ENCODE measurements at places on chromosomes 11 and 22.

DNA sequence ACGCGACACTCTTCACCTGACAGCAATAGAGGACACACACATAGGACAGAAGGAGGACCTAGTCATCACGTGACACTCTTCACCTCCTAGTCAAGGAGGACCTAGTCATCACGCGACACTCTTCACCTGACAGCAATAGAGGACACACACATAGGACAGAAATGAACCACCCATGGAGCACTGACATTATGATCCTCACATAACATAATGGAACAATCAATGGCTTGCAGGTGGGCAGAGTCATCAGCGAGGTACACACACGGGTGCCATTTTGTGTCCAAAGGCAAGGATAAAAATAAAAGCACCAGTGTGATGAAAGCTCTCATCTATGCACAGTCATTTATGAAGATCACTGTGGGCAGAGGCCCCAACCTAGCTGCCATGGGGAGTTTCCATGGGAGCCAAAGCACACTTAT is 354.7 kb downstream of the LARGE1 start:
- DNase-seq: no peak

DNA sequence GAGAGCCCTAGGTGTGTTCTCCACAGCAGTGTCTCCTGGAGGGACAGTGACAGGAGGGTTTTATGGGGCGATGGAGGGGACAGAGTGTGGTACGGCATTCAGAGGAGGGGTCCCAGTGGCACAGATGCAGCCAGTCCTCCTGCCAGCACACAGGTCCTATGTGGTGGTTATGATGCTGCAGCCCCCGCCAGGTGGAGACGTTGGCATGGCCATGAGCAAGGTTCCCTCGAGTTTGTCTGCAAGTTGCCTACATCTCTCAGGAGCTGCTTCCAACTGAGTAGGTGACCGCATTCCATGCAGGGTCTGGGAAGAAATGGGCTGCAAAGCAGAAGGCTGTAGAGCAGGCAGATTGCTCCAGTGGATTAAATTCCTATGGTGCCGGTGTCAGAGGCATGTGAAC is 646.0 kb downstream of the TBC1D22A start:
- DNase-seq: no peak

GRCh38 chr11:107592231-107592590 is 1.3 kb downstream of the ELMOD1 start:
- DNase-seq: no peak

- DNase-seq: no peak
These were observed 86.5 kb upstream of the B3GAT1 start for GRCh38 chr11:134498326-134499139.

DNA sequence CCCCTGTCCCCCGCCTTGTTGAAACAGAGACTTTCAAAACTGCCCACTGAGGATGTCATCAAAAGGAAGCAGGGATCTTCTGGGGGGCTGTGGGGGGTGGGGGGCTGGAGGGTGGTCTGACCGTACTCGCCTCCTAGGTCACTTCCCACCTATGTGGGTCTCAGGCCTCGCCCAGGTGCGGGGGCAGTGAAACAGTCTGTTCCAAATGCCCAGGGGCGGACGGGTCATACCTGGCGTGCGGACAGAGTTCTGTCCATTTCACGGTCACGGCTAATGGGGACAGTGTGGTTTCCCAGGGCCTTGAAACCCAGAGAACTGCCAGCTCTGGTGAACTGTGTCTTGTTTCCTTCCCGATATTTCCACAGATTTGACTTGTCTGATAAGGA is 27.2 kb downstream of the ANO1 start:
- no peak for DNase-seq

DNA sequence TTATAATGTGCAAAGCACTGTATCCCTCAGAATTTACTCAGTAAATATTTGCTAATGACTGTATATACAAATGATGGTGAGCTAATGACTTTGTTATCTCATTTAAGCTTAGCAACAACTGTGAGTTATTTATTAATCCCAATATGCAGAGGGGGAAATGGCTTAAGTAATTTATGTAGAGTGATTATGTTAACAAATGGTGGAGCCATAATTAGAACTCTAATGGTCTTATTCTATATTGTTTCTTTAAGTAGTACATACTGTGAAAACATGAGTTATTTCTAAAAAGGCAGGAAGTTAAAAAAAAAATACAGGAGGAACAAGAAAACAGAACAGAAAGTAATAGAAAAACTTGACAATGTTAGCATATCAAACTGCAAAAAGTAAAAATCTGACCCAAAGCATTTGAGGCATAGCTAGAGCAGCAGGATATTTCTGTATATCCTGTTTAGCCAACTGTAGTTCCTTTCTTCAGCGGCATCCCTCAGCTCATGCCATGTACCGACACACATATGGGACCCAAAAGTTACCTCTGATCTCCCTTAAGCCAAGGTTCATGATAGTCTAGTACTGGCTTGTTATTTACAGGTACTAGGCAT is 94.2 kb downstream of the FCHSD2 start:
- no peak for DNase-seq

GRCh38 chr11:43947815-43948214 is 5.4 kb downstream of the C11orf96 start:
- DNase-seq: no peak

DNA sequence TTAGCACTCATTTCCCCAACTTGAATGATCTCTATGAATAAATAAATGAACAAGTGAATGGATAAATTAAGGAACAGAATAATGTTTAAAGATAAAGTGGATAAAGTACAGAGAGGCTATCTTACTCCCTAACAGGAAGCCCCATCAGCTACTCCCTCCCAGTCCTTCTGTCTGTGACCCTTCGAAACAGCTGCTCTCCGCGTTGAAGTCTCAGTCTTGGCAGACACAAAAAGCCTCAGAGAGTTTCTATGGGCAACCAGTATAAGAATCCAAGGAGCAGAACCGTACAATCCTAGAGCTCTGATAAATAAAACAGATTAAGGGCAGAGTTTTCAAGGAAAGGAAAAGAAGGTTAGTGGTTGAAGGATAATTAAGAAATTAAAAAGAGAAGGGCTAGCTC is 35.0 kb downstream of the GUCY1A2 start:
- DNase-seq: no peak

DNA sequence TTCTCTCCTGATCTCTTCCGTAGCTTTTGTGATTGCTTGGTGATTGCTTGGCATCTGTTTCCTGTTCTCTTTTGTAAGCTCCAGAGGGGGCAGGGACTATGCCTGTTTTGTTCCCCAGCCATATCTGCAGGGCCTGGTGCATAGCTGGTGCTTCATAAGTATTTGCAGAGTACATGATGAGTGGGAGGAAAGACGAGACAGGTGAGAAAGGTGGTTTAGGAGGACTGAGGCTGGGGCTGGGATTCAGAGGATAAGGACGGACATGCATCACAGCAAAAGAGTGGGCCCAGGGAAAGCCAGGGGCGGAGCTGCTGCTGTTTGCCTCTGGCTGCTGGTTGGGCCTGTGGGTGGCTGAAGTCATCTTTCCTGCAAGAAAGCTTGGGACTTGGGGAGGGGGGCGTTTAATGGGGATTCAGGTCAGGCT is 62.4 kb downstream of the DSCAML1 start:
- no peak for DNase-seq

DNA sequence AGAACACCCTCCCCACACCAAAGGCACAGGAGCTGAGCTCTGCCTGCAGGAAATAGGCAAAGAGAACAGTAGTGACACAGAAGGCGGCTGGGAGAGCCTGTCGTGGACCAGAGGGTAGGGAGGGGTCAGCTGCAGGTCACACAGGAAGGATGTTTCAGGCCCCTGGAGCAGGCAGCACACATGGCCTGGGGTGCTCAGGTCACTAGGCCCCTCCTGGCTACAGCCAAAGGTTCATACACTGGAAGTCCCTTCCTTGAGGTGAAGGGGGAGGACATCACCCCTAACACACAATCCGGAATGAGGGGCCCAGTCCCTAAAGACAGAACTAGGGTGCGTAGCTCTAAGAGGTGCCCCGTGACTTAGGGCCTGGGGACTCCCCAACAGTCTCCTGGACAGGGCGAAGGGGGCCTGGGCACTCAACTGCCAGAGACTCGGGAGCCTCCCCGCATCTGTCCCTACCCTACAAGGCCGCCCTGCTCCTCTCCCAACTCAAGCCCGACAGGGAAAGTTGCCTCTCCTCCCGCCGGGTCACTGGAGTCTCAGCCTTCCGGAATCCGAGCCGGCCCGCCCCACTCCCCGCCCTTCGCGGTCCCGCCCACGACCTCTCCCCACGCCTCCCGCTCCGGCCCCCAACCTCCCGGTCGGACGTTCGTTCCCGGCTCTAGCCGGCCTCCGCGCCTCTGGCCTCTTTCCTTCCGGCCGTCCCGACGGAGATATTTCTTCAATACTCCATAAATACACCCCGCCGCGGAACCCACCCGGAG is at the start of gene CYB5R2:
Gene CYB5R2, minus strand, starts transcription at position 541 of the 764 bp plus-strand sequence. CDS start 675 bp downstream, outside the sequence.
- DNase-seq: no peak

GRCh38 chr11:96014217-96014616 is 90.3 kb upstream of the MTMR2 start:
- DNase-seq: no peak

DNA sequence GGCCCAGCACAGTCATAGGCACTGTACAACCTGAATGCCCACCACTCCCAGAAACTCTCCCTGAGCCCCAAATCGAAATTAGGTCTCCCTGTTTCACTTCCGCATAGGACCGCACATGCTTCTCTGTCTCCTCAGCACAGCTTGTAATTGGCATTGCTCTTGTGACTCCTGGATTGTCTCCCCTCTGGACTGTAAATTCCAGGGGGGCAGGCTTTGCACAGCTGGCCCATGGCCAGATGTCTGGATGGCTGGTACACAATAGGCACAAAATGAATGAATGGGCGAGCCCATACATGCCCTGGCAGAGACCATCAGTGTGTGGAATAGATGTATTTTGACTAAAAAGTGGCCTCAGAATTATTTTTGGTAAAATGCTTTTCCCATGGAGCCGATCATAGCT is 63.3 kb upstream of the PHF21B start:
- DNase-seq: no peak

DNA sequence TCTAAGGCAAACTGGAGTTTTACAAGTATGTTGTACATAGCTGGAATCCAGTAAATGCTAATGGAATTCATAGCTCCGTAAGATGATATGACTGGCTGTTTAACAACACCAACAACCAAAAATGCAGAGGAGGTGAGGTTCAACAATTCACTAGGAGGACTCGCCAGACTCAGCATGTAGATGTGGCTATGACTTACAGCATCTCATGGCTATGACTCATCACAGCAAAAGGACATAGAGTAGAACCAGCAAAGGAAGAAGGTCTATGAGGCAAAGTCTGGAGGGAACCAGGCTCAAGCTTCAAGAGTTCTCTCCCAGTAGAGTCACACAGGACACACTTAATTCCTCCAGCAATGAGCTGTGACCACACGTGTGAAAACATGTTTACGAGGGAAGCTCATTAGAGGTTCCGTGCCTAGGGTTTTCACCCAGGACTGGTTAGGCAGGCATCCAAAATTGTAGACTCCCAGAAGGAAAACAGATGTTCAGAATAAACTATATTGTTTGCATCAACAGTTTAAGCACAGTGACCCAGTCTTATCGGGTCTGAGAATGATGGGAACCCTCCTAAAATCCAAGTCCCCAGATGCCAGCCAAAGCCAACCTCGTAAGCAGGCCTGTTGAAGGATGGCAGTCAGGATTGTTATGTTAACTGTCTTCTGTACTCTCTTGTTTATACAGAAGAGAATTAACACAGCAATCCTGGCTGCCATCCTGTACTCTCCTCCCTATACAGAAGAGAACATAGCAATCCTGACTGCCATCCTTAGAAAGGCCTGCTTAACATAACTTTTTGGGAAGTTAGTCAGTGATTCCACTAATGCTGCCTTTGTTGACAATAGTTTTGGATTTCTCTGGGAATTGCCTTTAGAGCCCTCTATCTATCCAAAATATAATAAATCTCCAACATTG is 116.6 kb downstream of the LARGE1 start:
- no peak for DNase-seq

DNA sequence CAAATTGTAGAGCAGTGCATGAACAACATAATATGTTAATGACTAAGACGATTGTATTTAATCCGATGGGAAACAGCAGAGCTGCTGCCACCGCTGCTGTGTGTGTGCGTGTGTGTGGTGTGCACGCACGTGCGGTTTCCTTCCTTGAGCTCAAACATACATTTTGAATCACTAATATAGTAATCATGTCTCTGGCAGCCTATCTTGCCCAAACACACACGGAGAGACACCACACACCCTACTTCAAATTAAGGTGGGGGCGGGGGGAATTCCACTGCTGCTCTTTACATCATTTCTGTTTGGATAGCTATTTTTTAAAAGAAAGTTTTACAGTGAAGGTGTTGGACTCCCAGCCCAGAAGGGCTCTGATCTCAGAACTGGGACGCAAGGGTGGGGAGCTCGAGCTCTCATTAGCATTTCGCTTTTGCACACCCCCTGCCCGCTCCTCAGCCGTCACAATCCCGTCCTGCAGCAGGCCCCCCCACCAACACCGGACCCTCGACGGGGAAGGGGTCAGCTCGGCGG is 651 bp upstream of the FAM83F start:
- peak; percentile 40 for DNase-seq

GRCh38 chr22:20213833-20214708 is 54.0 kb downstream of the RTN4R start:
- DNase-seq: no peak

GRCh38 chr11:111526501-111526900 is 11.9 kb downstream of the HOATZ start:
- DNase-seq: no peak

- DNase-seq: no peak
These were observed 84.4 kb downstream of the GALNT18 start for GRCh38 chr11:11537372-11537771.

DNA sequence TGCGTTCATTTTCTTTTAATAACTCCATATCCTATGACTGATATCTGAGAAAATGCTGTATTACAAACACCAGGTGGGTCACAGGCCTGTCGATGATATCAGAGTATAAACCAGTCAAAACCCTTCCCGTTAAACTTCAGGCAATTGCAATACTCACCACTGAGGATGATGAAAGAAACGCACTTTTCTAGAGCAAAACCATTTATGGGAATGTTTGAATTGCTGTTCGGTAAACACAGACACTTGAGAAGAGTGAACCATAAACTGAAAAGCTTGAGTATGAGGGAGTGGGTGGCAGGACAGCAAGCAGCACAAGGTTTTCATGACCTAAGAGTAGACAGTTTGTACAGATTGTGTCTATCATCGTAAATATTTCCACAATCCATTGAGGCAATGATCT is 139.8 kb upstream of the CEP126 start:
- no peak for DNase-seq

GRCh38 chr11:9001736-9002135 is 2.1 kb downstream of the NRIP3 start:
- DNase-seq: peak; percentile 18

DNA sequence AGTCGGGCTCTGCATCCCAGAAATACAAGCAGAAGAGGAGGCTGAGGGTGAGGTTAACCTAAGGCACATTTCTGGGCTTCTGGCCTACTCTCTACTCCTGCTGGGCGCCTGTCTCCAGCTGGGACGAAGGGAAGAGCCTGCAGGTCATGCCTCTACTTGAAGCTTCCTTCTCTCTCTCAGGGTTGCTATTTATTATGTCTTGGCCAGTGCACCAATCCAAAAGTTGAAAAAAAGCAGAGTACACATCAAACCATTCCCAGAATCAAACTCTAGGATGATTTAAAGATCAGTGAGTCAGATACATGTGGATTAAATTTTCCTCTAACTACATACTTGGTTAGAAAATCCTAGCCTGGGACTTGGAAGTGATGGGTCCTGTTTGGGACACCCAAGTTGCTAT is 60.2 kb upstream of the CDON start:
- DNase-seq: no peak

Data from stimulated activated CD4-positive, alpha-beta T cell treated with anti-CD3 and anti-CD28 coated beads, TNF-alpha, amount 100 ng/mL, for 4 hours (primary cell).